ENCODE measurements at places on chromosomes 12 and 14. TPM values are rescaled to one million over a fixed set of nuclear protein-coding genes. Genes with fewer than 3 reads are reported as not detected.

DNA sequence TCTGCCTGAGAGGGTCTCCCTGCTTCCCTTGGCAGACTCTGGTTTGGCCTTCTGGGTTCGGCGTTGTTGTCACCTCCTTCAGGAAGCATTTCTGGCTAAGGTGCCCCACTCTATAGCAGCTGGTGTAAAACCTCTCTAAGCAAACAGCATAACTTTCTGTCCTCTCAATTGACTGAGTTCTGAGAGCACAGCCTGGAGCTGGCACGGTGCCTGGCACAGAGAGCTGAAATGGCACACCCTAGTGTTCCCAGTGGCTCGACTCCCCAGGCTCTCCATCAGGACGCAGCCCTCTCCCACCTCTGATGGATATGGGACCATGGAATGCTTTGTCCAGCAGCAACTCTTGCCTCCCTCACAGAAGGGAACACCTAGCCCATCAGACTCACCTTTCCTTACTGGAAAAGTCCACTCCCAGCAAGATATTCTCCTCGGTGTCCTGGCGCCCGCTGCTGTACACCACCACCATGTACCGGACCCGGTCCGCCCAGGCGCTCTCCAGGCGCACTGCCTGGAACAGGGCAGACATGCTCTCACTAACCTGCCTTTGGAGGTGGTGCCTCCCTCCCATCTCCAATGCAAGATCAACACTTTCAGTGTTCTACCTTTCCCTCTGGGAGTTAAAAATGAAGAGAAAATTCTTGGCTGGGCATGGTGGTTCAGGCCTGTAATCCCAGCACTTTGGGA is 40.6 kb downstream of the SSH1 start:
- DNase-seq = no peak

CEBPE gene
- not detected for total RNA-seq

DNA sequence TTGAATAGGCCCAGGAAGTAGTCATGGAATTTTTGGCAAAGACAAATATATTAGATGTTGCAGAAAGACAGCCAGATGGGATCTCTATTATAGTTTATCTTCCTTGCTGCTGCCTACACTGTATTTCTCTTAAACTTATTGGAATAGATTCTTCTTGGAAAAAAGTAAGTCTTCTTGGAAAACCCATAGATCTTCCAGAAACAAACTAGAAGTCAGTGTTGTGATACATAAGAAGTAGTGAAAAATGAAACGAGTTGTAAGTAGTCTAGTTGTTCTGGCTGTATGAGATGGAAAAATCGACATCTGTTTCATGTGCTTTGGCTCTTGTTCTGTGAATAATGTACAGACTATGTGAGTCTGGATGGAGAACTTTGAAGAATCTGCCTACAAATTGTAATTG is 29.0 kb downstream of the GLIPR1L2 start:
- no peak for DNase-seq

DNA sequence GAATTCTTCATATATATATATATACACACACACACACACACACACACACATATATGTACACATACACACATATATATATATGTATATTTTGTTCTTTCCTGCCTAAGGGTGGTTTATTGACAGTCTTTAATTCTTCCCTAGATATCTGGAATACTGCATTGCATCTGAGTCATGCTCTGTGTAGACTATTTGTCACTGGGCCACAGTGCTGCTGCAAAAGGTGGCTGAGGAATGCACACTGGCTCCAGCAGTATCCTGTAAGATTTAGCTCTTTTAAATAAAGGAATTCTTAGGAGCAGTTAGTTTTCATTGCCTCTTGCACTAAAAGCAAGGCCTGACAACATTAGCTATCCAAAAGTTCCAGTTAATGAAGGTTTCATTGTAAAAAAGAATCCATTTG is 200.9 kb downstream of the APAF1 start:
- DNase-seq = no peak

TBC1D30 gene
- 1.1 TPM for total RNA-seq

GRCh38 chr14:100640471-100641273 is 53.5 kb upstream of the BEGAIN start:
- no peak for DNase-seq

- no peak for DNase-seq
These were observed 19.1 kb downstream of the AMN start for GRCh38 chr14:102941419-102942011.

GRCh38 chr12:110351119-110351518 is 52.4 kb downstream of the ANAPC7 start:
- DNase-seq = no peak

DNA sequence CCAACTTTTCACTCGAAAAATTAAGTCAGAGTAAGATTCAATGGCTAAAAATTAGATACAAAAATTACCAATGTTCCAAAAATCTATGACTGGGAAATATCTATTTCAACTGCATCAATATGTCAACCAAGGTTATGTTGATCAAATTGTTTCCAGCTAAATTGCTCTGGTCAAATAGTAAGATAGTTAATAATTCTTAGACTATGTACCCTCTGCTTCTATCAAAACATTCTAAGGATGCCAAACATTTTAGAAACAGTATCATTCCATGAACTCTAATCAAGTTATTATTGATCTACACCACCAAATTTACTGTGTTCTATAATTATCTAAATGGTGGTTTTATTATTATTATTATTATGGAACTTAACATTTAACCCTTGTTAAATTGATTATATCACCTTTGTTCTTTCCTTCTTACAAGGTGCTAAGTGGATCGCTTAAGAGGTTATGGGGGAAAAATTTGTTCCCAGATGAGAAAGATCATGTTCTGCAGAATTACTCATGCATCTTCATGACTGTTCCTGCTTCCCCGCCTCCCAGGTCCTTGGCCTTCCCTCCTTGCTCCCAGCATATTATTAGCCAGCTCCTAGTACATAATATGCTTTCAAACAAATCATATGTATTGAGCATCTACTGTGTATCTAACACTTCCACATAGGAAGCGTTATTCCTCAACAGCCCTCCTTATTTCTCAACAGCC is 240.5 kb upstream of the KRR1 start:
- peak; percentile 57 for DNase-seq

STAC3 gene
- 1.2 TPM for total RNA-seq

DHH gene
- 0.05 TPM for total RNA-seq

TXNDC16 gene
- total RNA-seq = 5.5 TPM

DNA sequence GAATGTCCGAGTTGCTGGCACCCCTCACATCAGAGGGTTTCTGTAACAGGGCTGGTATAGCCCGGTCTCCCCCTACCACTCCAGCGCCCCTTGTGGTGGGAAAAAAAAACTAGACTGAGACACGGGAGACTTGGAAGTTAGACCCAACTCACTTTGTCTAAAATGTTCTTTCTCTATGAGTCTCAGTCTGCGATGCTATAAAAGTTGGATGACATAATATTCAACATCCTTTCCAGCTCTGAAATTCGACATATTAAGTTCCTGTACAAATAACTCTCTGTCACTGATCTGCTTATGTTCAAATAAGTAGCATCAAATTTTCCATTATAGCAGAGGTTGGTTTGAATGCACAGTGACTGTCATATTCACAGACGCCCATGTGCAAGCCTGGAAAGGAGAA is 25.7 kb upstream of the TC2N start:
- no peak for DNase-seq

EML1 gene
- total RNA-seq = 69.3 TPM

HAL gene
- total RNA-seq = 0.10 TPM

PLEKHG7 gene
- 0.17 TPM for total RNA-seq

FOXG1 gene
- total RNA-seq = not detected

GIT2 gene
- 51.5 TPM for total RNA-seq

GRCh38 chr14:105199093-105199492 is 18.0 kb upstream of the NUDT14 start:
- no peak for DNase-seq

Data from renal cortical epithelial cell (primary cell).